ENCODE measurements at places on chromosomes 6 and 20.

- peak; percentile 98 for DNase-seq
Observed at GRCh38 chr6:3825851-3826581, 23.2 kb upstream of the FAM50B start.

DNA sequence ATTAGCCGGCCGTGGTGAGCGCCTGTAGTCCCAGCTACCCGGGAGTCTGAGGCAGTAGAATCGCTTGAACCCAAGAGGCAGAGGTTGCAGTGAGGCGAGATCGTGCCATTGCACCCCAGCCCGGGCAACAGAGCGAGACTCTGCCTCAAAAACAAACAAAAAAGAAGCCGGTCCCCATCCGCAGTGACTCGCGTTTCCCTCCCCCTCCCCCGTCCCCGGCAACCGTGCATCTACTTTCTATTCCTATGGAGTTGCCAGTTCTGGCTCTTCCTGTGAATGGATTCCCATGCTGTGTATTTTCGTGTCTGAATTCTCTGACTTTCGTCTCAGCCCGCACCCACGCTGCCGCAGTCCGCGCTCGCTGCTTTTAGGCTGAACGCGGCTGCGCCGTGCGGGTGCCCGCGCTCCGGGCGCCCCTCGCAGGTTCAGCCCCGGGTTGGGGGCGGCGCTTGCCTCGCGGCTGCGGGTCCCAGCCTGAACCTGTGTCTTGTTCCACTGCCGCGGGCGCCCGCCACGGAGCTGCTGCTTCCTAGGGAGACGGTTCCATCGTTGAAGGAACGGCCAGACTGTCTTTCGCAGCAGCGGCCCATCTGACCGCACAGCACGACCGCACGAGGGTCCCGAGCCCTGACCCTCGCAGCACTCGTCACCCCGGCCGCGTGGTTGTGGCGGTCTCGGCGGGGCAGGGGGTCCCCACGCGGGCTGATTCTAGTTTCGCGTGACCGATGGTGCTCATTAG is 1.1 kb upstream of the MRGBP start:
- DNase-seq: peak; percentile 66

DNA sequence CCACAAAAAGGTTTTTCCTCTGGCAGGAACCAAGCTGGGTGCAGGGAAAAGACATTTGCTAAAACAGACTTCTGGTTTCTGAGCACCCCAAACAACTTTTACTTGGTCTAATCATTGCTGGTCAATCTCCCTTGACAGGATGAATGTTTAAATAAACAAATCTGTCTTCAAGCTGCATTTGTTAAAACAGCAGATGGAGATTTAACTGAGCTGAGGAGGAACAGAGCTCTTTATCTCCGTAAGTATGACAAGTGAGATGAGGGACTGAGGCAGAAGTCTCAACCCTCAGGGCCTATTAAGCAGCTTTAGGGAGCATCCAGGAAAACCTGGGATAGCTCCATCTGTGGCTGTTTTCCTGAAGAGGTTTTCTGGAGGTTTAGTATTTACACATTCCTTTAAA is 40.6 kb downstream of the NINL start:
- DNase-seq: no peak

DNA sequence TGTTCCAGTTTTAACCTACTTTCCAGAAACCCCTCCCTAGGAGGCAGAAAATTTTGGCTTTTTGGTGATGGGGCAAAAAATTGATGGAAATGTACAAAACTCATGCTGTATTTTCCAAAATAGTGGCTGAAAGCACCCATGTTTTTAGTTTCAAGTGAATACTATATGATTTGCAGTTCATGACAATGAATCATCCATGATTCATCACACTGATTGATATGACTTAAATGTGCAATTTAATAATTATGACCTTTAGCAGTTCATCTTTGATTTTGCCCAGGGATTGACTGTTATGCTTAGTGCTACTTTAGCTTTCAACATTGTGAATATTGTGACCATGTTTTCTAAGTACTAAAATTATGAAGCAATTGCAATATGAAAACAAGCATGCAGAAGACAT is 478.7 kb downstream of the HTR1B start:
- no peak for DNase-seq

- DNase-seq: no peak
Observed at GRCh38 chr6:99216959-99217358, 132.5 kb downstream of the FAXC start.

DNA sequence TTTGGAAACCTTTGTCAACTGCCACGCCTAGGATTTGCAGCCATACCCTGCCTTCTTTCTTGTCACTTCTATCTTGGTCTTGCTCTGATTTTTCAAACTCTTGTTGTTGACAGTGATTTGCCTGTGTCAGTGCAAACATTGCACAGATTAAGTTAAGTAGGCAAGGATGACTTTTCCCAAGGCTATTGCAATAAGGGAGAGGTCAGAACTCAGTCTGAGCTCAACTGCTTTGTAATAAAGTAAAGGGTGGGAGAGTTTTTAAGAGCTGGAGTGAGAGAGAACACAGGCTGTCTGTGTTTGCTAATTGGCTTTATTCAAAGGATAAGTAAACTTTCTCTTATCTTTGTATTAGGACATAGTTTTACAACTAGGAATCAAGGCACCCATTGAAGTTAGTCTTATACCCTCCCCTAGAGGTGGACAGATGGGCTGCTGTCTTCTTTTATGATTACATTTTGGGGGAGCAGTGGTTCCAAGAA is 448.6 kb downstream of the PHF3 start:
- no peak for DNase-seq

Measured in SJSA1 (cell line).